Suppressor macrophage treated with lipopolysaccharide for 4 hours (primary cell): ENCODE measurements at places on chromosomes 1 and 21.
A peak's percentile ranks its signal among the peaks of the same experiment; 100 is the strongest.

GRCh38 chr1:98260839-98261238 is 340.0 kb upstream of the DPYD start:
- DNase-seq = no peak

GRCh38 chr21:15063081-15063813 is 1.6 kb downstream of the NRIP1 start:
- DNase-seq = no peak

- DNase-seq = no peak
These were observed 27.5 kb upstream of the KDM4A start for GRCh38 chr1:43622471-43622870.

- no peak for DNase-seq
These were observed 157.3 kb upstream of the VAMP3 start for GRCh38 chr1:7613851-7614205.

GRCh38 chr1:95195046-95195445 is 39.0 kb upstream of the RWDD3 start:
- no peak for DNase-seq

DNA sequence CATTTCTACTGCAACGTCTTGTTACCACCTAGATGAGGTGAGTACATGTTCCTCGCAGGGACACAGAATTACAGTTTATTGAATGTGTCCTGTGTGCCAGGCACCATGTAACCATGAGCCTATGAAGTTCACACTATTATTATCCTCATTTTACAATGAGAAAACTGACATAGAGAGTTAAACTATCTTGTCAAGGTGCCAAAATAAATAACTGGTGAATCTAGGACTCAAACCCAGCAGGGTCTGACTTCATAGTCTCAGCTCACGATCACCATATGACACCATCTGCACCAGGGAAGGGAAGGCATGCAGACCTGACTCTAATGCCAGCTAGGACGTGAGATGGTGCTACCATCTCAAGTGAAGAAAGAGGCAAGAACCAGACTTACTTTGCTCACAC is 2.4 kb downstream of the SELE start:
- no peak for DNase-seq

- no peak for DNase-seq
These were observed 215.0 kb downstream of the FMN2 start for GRCh38 chr1:240306673-240307072.

DNA sequence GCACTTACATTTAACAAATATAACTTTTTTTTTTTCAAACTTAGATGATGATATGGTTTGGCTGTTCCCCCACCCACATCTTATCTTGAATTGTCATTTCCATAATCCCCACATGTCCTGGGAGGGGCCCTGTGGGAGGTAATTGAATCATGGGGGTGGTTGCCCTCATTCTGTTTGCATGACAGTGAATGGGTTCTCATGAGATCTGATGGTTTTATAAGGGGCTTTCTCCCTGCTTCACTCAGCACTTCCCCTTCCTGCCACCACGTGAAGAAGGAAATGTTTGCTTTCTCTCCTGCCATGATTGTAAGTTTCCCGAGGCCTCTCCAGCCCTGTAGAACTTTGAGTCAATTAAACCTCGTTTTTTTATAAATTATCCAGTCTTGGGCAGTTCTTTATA is 432.6 kb downstream of the AMY1C start:
- no peak for DNase-seq

DNA sequence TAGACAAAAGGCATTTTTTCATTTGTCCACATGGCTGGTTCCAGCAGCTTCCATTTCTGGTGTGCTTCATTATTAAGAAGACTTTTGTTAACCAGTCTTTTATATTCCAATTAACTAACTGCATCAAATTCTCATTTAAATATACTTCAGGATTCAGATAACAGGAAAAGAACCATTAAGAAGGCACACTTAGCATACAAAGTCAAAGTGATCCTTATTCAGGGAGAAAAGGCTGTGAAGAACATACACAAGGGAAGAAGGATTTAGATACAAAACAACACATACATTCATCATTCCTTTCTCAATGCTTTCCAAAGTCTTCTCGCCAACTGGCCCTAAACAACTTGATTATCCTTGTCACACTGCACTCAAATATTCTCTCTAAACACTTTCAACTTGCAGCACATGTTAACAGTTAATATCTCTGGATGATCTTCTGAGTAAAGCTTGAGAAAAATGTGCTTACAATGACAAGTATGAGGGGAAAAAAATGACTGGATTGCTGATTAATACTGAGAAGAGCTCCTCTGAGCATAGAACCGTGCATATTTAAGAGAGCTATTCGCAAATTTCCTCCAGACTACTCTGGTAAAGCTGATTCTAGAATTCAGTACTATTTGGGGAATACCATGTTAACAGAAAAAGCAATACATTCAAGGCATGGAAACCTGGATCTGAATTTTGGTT is 225.2 kb upstream of the TNR start:
- DNase-seq = no peak

DNA sequence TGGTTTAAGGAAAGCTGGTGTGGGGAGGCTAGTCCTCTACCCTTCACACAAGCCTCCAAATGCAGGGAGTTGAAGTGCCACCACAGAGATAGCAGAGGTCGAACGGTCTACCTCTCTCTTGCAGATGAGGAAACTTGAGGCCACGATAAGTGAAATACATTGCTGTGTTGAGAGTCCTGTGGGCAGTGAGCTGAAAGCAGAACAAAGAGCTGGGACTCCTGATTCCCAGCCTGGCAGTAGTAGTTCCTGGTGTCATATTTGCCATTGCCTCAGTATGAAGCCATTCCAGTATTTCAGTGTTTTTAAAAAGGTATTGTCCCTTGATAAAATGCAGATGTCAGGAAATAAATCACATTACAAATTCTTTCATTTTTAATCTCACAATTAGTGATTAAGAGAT is 28.6 kb downstream of the AK4 start:
- peak; percentile 53 for DNase-seq
